Fibroblast of lung (primary cell): ENCODE measurements at places on chromosomes 2 and 18. TPM values are rescaled to one million over a fixed set of nuclear protein-coding genes. Genes with fewer than 3 reads are reported as not detected.

Gene DCAF17
- total RNA-seq = 21.6 and 30.6 TPM in 2 replicates

Gene DNER
- total RNA-seq = 0.26 and 0.33 TPM in 2 replicates

Gene TLX2
- total RNA-seq = under 0.01 TPM in 1 of 2 replicates, not detected in the other

Gene NRP2
- 22.9 and 28.7 TPM in 2 replicates for total RNA-seq

Gene MYCN
- not detected in 2 replicates for total RNA-seq

Gene SNORC
- 0.77 and 0.83 TPM in 2 replicates for total RNA-seq

Gene ALLC
- not detected in 2 replicates for total RNA-seq

Gene FOXI3
- not detected in 2 replicates for total RNA-seq

Gene ANXA4
- 106 and 114 TPM in 2 replicates for total RNA-seq

Gene ANKRD44
- total RNA-seq = 4.9 and 7.6 TPM in 2 replicates

Gene FRZB
- 2.0 and 5.6 TPM in 2 replicates for total RNA-seq

Gene KHK
- 1.0 and 1.3 TPM in 2 replicates for total RNA-seq

Gene SERPINB10
- total RNA-seq = not detected in 2 replicates

Gene CXCR1
- not detected in 2 replicates for total RNA-seq

Gene DNAJC5G
- total RNA-seq = not detected in 2 replicates

Gene TTR
- total RNA-seq = not detected in 2 replicates

Gene CPS1
- 25.7 and 27.4 TPM in 2 replicates for total RNA-seq

Gene PTPRN
- 3.5 and 10.8 TPM in 2 replicates for total RNA-seq

Gene UGT1A10
- total RNA-seq = not detected in 2 replicates
